HAP-1 (cell line): ENCODE measurements at places on chromosomes 2 and 18.

GRCh38 chr2:64999754-65000153, 10.6 kb downstream of the SLC1A4 start:
- DNase-seq, result no peak

DNA sequence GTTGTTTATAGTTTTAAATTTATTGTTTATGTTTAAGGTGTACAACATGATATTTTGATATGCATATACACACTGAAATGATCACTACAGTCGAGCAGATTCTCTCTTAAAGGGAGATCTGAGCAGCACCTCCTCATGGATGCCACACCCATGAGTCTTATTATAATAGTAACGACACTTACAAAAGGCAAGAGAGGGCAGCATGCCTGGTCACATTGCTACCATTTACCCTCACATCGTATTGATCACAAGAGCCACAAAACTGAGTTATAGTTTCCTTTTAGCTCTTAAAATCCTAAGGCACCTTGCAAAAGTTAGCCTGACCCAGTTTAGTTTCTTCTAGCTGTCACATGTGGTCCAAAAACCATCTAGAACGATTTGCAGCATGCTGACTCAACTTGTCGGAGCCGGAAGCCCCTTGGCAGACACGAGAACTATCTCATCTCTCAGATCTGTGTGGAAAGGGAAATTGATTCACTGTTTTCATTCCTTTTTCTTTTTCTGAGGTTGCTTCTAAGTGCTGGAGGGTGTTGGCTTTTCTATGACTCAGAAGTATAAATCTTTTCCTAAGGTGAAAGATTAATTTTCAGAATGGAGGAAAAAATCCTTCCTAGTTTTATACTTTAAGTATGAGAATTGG, 85.3 kb downstream of the CDC42EP3 start:
- no peak for DNase-seq

DNA sequence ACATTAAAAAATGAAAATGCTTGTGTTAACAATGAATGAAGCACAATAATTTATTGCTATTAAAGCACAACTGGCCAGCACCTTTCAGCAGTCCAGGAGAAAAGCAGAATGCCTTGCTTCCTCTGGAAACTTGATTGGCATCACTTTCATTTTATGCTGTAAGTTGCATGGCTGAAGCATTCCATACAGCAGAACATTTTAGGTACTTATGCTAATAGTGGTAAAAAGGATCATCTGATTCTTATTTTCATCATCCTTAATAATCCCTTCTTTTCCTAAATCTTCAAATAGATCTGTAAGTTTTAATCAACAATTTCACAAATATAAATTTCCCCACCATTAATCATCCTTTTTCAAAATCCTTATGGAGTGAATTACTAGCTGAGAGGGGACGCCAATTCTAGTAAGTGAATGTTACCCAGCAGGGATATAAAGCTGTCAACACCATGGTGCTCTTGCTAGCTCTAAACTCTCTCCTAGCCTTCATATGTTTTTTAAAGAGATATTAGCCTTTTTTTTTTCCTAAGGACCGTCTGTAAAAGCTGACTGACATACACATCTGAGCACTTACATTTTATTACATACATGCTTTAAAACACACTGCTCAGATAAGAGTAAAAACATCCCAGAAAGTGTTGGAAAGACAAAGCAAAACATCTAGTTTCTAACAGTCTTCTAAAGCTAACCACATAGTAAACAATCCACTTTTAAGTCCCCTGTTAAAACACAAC, 5.3 kb downstream of the SATB2 start:
- no peak for DNase-seq

DNA sequence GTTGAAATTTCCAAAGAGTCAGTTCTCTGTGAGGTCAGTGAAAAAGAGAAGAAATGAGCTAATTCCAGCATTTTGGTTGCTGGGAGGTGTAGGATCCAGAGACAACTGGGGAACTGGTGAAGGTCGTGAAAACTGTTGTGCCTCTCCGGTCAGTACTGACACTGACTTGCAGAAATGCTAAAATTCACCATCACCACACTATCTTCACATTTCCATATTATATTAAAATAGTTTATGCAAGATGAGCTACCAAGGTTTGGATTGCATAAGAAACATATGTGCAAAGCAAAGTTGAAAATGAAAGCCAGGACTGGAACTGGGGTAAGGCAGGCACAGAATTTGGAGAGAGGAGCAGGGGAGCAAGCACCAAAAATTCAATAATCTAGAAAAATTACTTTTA, 21.8 kb downstream of the RIT2 start:
- no peak for DNase-seq

DNA sequence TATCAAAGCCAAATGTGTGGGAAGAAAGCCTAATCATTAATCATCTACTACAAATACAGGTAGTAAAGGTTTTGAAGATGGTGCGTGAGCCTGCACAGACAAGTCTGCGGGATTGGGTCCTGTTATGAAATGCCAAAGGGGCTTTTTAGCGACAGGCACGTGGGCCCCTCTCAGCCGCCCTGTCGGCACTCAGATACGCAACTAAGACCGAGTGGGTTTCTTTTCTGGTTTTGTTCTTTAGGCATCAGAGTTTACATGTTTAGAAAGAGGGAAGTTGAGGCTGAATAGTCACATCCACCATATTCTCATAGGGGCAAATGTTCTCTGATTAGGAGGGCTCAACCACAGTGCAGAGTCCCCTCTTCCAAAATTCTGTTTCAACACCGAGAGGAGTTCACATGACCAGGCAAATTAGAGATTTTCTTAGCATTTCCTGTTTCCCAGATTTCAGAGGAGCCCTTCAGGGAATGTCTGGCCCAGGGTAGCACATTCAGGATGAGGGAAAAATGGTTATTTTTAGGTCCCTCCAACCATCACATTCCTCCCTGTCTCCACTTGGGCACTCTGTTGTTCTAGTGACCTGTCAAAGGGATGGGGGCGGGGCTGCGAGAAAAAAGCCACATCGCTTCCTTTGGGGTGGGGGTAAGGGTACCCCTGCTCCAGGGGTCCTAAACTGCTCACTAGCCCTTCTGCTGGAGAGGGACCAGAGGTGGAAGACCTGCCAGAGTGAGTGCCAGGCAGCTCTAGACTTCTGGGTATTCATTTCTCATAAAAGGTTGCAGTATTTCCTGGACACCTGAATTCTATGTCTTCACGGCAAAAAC, 159.2 kb downstream of the BCL2 start:
- DNase-seq, result peak; percentile 4

DNA sequence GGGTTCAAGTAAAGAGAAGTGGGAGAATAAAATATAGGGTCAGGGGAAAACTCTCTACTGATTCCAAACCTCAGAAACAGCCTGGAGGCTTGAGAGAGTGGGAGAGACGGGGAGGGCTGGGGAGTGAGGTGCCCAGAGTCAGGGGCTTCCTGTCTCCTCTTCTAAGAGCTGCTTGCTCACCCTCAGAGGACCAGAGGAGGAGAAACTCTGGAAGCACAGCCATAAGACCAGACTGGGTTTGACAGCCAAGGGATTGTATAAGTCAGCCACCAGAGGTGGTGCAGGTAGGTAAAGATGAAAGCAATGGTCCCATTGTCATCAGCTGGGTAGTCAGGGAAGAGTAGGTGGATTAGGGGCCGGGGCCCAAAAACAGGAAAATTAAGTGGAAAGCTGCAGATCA, 259.4 kb downstream of the TNS1 start:
- no peak for DNase-seq

GRCh38 chr2:160726046-160726445, 232.4 kb upstream of the RBMS1 start:
- DNase-seq, result no peak

DNA sequence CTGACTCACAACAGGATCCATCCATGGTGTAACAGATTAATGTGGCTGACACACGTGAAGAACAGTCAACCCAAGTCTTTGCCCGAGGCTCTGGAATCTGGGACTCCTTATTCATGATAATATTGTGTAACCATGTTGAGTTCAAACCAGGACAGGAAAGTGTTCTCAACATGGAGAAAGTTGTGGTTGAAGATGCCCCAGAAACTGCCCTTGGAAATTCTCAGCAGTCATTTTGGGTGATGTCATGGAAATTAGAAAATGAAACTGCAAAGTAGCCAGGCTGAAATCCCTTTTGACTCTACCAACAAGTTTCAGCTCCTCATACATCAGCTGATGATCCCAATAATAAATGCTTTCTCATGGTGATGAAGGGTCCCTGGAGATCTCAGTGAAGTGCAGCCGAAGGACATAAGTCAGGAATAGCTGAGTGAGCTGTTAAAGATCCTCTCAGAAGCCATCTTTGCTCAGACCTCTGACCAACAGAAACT, 307.7 kb downstream of the TNS1 start:
- DNase-seq, result no peak

GRCh38 chr2:123624816-123625215, 400.3 kb upstream of the CNTNAP5 start:
- no peak for DNase-seq

DNA sequence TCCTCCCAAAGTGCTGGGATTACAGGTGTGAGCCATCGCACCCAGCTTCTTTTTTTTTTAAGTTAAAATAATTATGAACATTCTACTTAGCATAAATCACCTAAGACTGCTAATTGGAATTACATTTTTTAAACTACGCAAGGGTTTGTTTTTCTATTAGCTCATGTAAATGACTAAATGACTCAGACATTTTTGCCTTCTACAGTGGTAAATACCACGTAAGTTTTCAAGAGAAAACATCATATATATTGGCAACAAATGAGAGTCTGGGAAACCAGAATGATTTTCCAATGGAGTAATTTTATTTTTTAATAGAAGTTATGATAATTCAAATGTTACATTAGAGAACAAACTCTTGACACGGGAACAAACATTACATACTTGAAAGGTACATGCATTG, 259.0 kb downstream of the ZNF385B start:
- DNase-seq, result no peak

DNA sequence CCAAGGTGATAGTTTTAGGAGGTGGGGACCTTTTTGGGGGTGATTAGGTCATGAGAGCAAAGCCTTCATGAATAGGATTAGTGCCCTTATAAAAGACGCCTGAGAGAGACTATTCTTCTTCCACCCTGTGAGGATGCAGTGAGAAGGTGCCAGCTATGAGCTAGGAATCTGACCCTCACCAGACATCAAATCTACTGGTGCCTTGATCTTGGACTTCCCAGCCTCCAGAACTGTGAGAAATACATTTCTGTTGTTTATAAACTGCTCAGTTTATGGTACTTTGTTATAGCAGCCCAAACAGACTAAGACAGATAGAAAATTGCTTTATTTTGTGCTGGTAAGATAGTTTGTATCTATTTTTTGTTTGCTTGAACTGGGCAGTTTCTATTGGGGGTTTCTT, 40.1 kb downstream of the PHLPP1 start:
- DNase-seq, result no peak

DNA sequence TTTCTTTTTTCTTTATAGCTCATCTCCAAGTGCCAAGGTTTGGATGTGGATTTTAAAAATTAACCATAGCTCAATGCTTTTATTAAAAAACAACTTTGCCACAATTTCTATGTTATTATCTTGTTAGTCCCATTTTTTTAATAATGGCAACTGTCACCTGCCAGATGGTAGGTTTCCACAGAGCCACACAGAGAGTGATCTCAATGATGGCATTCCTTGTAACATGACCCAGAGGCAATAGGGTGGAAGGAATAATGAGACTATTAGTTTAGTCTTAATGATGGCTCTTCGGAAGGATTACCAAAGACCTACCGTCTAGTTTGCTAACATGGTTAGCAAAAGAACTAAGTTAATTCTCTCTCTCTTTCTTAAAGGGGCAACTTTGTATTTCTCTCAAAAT, 64.0 kb downstream of the REL start:
- DNase-seq, result no peak

GRCh38 chr2:41149054-41149453, 697.2 kb upstream of the SLC8A1 start:
- no peak for DNase-seq

- DNase-seq, result no peak
Observed at GRCh38 chr2:63537306-63537705, 51.0 kb downstream of the WDPCP start.

DNA sequence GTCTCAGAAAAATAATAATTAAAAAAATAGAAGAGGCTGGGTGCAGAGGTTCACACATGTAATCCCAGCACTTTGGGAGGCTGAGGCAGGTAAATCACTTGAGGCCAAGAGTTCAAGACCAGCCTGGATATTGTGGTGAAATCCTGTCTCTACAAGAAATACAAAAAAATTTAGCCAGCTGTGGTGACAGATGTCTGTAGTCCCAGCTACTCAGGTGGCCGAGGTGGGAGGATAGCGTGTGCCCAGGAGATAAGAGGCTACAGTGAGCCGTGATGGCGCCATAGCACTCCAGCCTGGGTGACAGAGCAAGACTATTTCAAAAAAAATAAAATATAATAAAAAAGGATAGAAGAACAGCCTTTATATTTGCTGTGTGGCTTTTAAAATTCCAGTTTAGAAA, 35.9 kb downstream of the SMC6 start:
- no peak for DNase-seq

GRCh38 chr2:237566401-237567235, at the start of gene PRLH:
Gene PRLH (plus strand): TSS chr2:237566574. CDS start chr2:237566574, 0 bp downstream.
- DNase-seq, result no peak

GRCh38 chr18:55665506-55665905, 77.5 kb upstream of the TCF4 start:
- no peak for DNase-seq

GRCh38 chr18:77101410-77102258, 30.9 kb downstream of the MBP start:
- no peak for DNase-seq

GRCh38 chr18:50011813-50012435, 183.0 kb downstream of the MYO5B start:
- DNase-seq, result no peak

- no peak for DNase-seq
Observed at GRCh38 chr18:75464356-75464755, 36.9 kb upstream of the SMIM21 start.

GRCh38 chr2:106159866-106160785, 34.0 kb downstream of the UXS1 start:
- no peak for DNase-seq

GRCh38 chr2:9774266-9774665, 69.0 kb upstream of the TAF1B start:
- no peak for DNase-seq

DNA sequence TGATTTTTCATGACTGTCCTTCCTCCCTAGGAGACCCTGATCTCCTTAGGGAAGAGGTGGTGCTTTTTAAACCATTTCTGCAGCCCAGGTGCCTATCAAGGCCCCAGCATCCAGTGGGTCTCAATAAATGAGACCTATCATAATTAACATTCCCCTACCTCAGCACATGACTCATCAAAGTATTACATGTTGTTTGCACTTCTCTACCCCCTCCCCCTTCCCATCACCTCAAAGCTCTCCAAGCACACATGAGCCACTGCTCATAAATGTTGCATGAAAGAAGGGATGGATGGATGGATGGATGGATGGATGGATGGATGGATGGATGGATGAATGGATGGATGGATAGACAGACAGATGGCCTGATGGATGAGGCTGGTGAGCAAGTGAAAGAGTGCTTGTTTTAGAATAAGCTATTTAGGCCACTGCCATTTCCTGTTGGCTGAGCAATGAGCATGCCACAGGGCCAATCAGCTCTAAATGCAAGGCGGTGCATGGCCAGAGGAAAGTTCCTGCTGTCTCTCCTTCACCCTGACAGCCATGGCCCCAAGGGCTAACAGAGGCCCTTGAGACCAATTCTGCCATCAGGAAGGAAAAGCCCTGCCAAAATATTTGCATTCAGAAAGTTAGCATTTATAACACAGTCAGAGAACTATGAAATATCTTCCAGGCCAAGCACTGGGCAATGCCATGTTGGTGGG, 20.9 kb upstream of the STEAP3 start:
- DNase-seq, result no peak
